ENCODE measurements at places on chromosomes 4 and X.

DNA sequence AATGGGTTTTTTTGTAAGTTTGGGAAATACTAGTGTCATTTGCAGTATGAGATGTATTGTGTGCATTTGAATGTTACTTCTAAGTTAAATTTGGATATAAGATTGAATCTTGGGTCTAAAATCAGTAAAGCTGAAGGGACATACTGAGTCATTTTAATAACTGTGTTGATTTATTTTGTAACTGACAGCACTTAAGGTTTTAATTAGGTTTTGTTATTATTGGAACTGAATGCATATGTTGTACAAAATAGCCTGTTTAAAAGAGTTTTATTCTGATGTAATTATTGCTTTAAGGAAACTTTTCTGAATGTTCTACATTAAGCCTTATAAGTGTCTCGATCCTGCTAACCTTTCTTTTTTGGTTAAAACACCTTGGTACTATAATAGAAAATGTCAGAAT lies 396.6 kb downstream of the MAPK10 start:
- no peak for DNase-seq

DNA sequence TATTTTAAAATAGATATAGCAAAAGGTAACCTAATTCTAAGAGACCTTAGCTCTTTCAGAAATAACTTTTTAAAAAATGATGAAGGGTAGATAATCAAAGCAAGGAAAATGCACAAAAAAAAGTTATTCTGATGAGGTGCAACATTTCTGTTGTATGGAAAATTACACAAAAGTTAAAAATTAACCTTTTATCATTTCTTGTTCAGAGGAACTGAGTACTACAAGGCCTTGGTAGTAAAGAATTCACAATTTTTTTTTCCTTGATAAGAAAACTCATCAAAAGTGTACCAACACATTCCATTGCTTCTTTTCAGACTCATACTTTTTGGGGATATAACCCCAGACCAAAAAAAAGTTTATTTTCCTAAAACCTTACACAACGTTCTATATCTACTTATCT lies 213.0 kb downstream of the IL15 start:
- no peak for DNase-seq

- no peak for DNase-seq
Observed at GRCh38 chrX:40205471-40205870, 107.7 kb upstream of the BCOR start.

GRCh38 chrX:19303256-19303880 lies 40.4 kb upstream of the PDHA1 start:
- DNase-seq: peak; percentile 61

- no peak for DNase-seq
Observed at GRCh38 chrX:48956728-48957414, 536 bp downstream of the OTUD5 start.

DNA sequence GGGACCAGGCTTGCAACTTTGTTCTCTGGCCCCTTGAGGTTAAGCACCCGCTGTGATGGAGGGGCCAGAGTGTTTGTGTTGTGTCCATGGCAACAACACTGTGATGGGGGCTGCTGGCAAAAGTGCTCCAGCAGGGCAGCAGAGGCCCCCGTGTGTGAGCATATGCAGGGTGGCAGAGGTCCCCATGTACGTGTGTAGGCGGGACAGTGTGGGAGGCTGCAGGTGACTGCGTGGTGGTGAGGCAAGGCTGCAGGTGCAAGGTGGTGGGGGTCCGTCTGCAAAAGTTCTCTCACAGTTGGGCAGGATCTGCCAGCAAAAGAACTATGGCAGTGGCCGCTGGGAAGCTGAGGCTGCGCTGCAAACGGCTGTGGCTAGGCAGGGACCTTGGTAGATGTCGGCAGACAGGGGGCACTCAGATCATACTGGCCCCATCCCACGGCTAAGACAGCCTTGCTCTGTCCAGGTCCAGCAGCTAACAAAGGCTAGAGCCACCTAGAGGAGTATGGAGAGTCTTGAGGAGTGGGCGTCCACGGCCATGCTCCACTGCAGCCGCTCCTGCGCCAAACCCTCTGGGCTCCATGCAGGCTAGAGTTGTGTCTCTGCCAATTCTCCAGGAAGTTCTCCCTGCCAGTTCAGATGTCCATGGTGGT lies 46.8 kb upstream of the PASD1 start:
- DNase-seq: no peak

DNA sequence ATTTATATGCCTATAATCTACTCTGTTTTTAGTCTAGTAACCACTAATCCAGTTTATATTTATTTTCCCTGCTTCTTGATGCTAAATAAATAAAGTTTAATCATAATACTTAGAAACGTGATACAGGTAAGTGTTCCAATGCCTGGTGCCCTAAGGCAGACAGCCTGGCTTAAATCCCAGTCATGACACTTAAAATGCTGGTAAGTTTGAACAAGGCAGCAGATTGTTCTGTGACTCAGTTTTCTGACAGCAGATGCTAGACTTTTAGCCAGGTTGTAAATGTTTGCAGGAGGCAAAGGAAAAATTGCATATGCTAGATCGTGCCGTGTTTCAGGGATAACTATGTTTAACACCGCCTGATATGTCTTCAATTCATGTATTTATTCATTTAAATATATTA lies 2661.6 kb downstream of the PCDH7 start:
- DNase-seq: no peak

DNA sequence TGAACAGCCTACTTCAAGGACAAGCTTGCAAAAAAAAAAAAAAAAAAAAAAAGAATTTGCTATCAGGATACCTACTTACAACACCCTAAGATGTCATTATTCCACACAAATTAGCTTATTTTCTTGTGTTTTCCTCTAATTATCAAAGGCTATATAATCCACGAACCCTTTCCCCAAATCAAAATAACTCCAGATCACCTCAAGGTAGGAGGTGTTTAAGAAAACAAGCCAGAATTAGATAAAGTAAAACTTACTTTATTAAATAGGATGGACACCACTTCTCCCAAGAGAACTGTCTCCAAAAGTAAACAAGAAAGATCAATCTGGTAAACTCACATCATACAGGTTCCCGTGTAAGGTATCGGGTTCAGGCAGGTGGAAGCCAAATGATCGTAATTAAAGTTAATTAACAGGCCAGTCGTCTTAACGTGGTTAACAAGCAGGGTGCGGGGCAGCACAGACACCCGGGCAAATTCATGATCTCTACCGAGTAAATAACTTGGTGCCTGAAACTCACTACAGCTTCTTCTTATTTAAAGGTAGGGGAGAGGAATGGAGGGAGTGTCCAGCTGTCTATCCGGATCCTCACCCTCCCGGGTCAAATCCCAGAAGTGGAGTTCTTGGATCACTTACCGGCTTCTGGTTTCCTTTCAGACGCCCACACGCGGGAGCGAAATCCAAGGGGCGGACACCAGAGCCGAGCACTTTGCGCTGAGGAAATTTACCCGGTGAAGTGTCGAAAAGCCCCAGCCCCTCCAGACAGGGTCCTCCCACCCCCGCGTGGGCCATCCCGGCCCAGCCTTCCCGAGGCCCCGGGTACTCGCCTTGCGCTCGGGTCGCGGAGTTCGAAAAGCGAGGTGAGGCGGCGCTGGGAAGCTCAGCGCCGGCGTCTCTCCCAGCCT lies 708 bp downstream of the ARAP2 start:
- DNase-seq: peak; percentile 60

DNA sequence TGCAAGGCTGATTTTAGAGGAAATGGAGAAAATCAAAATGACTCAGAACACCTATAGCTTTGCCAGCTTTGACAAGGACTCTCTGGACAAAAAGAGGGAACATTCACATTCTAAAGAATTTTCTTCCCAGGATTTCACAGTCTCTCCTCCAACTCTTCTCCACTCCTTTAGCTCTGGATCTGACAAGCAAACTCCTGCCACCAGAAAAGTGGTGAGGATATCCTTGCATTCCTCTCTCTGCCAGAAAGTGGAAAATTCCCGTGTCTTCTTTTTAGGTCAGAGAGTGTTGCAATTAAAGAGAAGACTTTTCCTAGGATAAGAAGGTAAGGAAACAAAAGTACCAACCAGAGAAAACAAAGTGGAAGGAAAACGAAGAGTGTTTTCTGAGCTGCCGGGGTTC lies 16.1 kb upstream of the PDGFRA start:
- DNase-seq: no peak

DNA sequence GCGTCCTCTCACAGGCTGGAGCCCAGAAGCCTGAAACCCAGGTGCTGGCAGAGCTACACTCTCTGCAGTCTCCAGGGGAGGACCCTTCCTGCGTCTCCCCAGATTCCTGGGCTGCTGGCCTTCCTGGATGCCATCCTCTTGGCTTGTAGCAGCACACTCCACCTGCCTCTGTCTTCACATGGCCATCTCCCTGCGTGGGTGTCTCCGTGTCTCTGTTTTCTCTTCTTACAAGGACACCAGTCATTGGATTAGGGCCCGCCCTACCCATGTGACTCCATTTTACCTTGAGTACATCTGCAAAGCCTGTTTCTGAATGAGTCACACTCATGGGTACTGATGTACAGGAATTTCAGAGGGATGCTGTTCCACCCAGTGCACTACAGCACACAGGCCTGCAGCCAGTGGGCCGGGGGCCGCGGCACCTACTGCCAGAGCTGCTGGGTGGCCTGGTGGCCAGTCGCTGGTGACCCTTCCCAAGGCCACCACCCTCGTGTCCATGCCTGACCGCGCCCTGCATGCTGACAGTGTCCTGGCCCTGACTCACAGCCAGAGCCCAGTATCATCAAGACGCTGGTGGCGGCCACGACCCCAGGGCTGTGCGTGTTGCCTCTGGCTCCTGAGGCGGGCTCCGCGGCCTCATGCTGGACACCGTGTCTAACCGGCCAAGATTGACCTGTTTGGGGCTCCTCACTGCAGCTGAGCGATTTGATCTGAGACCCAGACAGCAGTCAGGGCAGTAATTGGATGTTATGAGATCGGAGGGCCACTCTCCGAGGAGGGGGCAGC lies 63.6 kb upstream of the NKX1-1 start:
- DNase-seq: no peak

- no peak for DNase-seq
Observed at GRCh38 chr4:159016593-159017024, 86.3 kb upstream of the RAPGEF2 start.

GRCh38 chrX:82591421-82591820 lies 916.7 kb upstream of the POU3F4 start:
- no peak for DNase-seq

GRCh38 chr4:77240469-77241066 lies 83.6 kb downstream of the CCNG2 start:
- no peak for DNase-seq

DNA sequence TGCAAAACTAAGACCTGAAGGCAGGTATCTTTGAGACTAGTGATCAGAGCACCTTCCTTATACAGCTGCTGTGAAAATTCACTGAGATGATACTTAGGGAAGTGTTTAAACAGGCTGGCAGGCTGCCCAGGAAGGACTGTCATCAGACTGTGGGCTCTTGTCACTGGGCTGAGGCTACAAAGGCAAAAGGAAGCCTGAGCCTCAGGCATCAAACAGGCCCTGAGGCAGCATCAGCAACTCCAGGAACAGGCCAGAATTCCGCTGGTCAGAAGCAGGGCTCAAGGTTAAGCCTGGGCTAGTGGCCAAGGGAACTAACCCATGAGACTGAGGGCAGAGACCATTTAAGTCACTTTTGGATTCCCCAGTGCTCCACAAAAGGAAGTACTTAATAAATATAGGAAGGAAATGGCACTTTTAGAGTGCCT lies 12.8 kb downstream of the PJA1 start:
- DNase-seq: no peak

- no peak for DNase-seq
Observed at GRCh38 chrX:150366951-150367545, 3.9 kb downstream of the MAMLD1 start.

GRCh38 chrX:138771047-138771446 lies 59.5 kb upstream of the FGF13 start:
- DNase-seq: no peak

DNA sequence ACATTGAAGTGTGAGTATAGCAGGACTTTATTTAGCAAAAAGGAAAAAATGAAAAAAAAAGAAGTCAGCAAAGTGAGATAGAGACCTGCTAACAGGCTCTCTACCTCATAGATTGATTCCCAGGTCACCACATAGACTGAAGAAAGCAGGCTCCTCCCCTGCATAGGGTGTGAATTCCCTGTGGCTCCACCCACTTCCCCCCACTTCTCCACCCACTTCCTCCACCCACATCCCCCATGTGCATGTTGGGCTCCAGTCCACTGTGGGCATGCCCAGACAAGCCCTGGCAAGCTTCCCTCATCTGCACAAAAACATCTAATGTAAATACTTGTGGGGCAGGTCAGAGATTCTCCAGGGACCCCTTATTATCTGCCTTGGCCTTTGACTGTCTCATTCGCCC lies 97.8 kb downstream of the TMEM47 start:
- no peak for DNase-seq

DNA sequence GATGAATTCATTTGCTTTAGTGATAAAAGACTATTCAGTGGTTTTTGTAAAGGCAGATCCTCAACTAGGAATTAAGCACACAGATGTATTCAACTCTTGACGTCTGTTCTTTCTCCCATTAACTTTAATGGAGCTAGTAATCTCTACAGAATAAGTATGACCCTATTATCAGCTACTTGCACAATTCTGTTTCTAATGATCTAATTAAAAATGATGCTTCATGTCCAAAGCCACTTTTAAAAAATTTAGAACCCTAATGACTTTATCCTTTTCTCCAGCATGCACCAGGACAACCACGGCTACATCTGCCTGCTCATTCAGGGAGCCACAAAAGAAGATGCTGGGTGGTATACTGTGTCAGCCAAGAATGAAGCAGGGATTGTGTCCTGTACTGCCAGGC lies 85.4 kb downstream of the CBR4 start:
- DNase-seq: no peak

DNA sequence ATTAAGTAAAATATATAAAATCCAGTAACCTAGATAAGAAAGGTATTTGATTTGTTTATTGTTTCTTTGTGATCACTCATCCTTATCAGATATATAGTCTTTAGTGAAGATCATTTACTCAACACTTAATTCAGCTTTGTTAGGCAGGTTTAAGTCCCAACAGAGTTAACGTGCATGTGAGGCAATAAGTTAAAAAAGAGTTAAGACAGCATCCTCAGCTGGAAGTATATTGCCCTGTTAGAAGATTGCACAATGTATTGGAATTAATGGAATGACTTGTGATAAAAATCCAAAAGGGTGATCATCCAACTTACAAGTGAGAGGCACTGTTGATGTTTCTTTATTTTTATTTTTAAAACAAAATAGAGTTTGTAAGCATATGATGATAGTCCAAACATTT lies 1162.1 kb downstream of the RAPGEF2 start:
- no peak for DNase-seq

DNA sequence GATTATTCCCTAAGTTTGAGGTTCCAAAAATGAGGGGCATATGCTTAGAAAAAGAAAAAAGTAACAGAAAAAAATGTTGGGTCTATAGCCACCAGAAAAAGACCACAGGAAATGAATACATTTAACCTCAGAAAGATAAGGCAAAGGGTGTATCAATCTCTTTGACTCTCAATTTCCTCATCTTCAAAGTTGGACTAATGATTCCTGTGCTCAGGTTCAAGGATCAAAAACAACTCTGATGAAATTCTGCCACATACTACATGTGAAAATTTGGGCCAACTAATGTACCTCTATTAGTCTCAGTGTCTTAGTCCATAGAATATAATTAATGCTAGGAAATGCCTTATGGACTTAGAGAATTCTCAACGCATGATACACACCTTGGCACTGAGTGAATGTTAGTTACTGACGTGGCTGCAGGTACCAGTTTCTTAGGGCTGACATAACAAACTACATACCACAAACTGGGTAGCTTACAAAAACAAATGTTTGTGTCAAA lies 257.7 kb downstream of the ANKRD50 start:
- DNase-seq: no peak

- DNase-seq: no peak
Observed at GRCh38 chrX:3711331-3711917, 2.0 kb downstream of the PRKX start.
